RPMI7951 (cell line): ENCODE measurements at places on chromosomes 2 and 18. TPM values are rescaled to one million over a fixed set of nuclear protein-coding genes. Genes with fewer than 3 reads are reported as not detected.

Gene CIB4
- total RNA-seq, result not detected in 2 replicates

Gene LCT
- total RNA-seq, result not detected in 2 replicates

GRCh38 chr2:20001361-20001863 is 11.1 kb downstream of the MATN3 start:
- DNase-seq, result no peak

GRCh38 chr2:35931626-35932025 is 424.0 kb upstream of the CRIM1 start:
- DNase-seq, result no peak

DNA sequence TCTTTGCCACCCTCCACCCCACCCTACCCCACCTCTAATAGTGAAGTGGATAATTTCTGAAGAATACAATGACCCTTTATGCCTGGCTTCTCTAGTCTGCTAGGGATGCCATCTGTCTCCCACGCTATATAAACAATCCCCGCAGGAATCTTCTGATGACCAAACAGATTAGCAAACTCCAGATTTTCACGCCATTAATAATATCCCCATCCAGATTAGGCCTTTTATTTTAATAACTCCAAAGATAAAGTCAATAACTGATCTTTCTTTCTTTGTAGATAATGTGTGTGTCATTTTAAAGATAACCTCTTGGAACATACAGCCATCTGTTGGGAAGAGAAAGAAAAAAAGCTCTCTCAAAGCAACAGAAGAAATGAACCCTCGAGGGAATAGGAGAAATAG is 47.9 kb upstream of the CCDC150 start:
- DNase-seq, result peak; percentile 63

DNA sequence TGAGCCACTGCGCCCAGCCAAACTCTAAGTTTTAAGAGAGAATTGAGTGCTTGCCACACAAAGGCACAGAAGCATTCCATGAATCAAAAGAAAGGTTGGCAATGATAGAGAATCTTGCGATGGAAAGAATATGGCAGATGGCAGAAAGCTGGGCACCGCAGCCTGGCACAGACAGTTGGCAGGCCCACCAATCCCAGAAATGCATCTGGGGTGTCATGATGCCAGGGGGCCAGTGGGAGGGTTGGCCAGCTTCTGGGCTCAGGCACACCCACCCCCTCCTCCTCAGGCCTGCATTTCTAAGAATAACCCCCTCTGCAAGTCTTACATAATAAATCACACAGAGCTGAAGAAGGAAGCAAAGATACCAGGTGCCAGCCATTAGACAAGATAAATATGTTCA is 19.6 kb downstream of the ZNF2 start:
- DNase-seq, result no peak

- DNase-seq, result no peak
These were observed 112.0 kb upstream of the FOSL2 start for GRCh38 chr2:28280619-28281018.

DNA sequence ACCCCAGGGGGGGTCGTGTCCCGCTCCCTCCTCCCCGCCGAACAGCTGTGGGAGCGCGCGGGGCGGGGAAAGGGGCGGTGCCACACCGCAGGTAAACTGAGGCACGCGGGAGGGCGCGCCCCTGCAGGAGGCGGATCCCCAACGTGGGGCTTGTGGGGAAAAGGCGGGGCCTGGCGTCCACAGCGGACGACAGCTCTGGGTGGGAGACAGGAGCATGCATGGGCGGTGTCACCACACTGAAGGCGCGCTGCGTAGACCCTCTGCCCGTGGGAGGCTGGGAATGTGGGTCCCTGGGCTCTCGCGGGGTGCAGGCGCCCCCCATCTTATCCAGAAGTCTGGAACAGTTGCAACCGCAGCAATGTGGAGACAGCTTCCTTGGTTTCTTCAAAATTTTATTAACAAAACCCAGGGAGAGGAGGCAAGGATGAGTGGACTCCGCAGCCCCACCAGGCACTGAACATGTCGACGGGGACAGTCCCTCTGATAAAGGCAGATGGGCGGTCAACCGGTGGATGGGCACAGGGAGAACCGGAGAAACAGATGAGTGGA is 723 bp upstream of the MBD1 start:
- no peak for DNase-seq

Gene DYNC1I2
- total RNA-seq, result 127 and 178 TPM in 2 replicates

DNA sequence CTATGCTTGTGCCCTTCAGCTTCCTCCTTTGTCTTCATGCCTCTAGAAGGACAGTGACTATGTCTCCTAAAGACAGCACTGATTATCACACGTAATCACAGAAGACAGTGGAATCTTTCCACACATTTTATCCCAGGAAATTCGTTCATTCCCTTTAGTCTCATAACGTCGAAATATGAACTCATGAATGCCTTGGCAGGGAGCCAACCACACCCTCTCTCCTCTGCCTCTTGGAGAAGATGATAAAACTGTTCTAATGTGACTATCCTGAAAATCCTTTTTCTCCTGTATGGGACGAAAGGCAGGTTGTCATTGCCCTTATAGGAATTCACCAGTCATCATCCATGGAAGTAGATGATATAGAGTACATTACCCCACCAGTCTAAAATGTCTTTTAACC is 726.6 kb upstream of the FANCL start:
- DNase-seq, result no peak

DNA sequence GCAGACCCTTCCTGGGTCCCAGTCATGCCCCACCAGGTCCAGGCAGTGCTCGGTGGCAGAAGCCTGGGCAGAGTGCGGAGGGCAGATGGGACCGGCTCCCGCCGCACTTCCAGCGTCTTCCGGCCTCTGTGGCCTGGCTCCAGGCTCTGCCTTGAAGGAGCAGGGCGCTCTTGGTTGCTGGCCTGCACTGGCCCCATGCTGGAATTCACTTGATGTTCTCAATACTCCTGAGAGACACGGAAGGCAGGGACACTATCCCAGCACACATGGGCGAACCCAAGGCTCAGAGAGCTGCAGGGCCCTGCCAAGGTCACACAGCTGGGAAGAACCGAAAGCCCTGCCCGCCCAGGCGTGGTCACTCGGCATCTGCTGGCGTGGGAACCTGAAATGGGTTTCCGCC is 87.6 kb upstream of the ODC1 start:
- peak; percentile 35 for DNase-seq

Gene LINC00305
- not detected in 2 replicates for total RNA-seq

Gene TSHZ1
- total RNA-seq, result 7.6 and 8.4 TPM in 2 replicates

GRCh38 chr2:165469417-165469816 is at the start of gene CSRNP3:
CSRNP3 (plus strand) TSS chr2:165469698; CDS start chr2:165595066, 125,368 bp downstream.
- DNase-seq, result peak; percentile 2

- DNase-seq, result peak; percentile 70
These were observed 101.2 kb downstream of the SETBP1 start for GRCh38 chr18:44781886-44782285.
